ENCODE measurements at places on chromosomes 2 and 18.
A peak's percentile ranks its signal among the peaks of the same experiment; 100 is the strongest.

GRCh38 chr2:227861011-227861410, 10.4 kb upstream of the DAW1 start:
- DNase-seq: no peak

DNA sequence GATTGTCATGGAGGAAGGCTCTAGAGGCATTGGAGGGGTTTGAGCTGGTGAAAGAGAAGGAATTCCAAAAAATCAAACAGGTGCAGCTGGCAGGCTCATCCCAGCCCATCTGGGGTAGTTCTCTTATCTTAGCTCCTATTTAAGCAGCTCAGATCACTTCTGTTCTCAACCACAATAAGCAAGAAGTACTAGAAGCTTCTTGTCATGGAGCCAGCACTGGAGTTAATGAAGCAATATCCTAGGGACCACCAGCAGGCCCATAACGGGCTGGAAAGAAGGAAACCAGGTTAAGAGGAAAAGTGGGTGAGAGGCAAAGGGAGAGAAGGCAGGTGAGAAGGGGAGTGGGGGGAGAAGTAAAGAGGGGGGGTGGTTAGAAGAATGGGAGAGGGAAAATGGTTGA, 100.7 kb upstream of the ZFP36L2 start:
- DNase-seq: no peak

GRCh38 chr2:212416086-212416485, 122.5 kb downstream of the ERBB4 start:
- DNase-seq: no peak

- DNase-seq: no peak
Observed at GRCh38 chr18:50715919-50716318, 103.9 kb downstream of the MRO start.

GRCh38 chr2:74743778-74744177, 89.7 kb downstream of the SEMA4F start:
- DNase-seq: no peak

DNA sequence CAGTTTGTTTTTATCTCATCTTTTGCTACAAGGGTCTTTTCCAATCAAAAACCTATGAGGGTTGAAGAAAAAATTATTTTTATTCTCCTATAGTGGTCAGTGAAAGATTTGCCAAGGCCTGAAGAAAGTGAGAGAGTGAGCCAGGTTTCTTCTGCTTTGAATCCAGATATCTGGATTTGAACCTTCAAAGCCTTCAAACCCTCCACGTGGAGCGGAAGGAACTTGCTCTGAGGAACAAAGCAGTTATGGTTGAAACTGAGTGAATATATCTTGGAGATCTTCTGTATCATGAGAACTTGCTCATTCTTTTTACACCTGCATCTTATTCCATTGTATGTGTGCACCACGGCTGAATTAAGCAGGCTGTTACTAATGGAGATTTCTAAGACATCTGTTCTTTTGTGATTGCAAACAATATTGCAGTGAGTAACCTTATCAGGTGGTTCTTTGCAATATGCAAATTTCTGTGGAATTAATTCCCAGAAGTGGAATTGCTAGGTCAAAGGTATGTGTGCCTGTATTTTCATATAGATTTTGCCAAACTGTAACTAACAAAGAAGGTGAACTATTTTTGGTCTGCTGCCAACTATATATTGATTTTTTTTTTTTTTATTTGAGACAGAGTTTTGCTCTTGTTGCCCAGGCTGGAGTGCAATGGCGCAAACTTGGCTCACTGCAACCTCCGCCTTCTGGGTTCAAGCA, 147.9 kb downstream of the B3GNT2 start:
- no peak for DNase-seq

GRCh38 chr18:77000527-77000926, 132.1 kb downstream of the MBP start:
- peak; percentile 52 for DNase-seq

DNA sequence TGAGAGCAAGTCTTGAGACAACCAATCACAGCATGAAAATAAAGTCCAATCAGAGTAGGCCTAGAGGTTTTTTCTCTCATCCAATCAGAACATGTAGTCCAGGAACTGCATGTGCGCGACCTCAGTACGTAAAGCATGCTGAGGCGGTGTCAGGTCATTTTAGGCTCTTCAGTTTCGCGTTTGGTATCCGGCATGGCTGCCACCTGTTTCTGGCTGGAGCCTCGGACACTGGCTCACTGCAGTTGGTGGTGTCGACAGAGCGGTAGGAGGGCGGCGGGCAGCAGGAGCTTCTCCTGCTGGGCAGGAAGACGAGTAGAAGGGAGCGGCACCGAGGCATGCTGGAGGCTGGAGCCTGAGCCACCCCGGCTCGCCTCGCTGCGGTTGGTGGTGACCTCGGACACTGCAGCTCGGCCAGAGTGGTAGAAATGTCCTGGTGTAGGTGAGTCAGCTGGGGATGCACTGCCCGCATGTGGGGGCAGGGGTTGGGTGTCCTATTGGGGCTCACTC, 15.8 kb downstream of the CCDC74A start:
- DNase-seq: no peak

DNA sequence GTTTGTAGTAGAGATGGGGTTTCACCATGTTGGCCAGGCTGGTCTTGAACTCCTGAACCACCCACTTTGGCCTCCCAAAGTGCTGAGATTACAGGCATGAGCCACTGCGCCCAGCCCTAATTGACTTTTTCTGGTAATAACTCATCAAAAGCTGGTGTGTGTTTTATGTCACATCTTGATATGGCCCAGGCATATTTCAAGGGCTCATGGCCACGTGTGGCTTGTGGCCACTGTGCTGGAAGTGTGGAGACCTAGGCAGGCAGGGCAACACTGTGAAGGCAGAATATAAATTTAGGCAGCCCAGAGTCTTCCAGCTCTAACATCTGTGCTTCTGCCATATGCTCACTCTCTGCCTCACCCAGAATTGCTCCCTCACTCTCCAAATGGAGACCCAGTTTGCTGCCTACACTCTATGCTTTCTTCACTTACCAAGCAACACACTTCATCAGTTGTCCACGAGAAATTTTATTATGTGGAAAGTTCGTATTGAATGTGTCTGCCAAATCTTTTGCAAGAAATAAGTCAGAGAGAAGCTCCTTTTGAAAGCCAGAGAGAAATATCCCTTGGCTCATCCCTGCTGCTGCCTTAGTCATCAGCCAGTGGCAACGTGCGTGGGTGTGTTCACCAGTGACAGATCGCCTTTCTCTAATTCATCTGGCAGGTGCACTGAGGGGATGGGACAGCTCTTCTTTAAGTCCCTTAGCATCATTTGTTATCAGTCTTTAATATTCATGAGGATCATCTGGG, 129.4 kb upstream of the CXCR4 start:
- DNase-seq: peak; percentile 13

DNA sequence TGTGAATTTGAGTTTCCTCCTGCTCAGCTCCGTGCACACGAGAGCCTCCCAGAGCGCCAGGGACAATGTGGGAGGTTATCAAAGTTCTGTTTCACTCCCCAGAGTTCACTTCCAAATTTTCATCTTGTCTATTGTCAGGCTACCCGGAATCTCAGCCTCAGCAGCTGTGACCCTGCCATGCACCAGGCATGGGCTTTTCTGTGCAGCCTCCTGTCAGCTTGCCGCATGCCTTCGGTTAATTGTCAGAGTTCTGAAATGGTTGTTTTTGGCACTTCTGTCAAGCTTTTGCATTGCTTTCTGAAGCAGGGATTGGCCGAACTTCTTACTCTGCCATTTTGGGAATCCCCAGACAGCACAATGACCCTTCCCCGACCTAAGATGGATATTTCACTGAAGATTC, 60.4 kb downstream of the SH3YL1 start:
- no peak for DNase-seq

- DNase-seq: peak; percentile 75
Observed at GRCh38 chr2:28624793-28625701, 126.6 kb upstream of the PPP1CB start.
